ENCODE measurements at places on chromosomes 3 and 15.

- no peak for DNase-seq
Observed at GRCh38 chr3:169303660-169304059, 359.9 kb downstream of the MECOM start.

- no peak for DNase-seq
Observed at GRCh38 chr3:54123003-54123775, 837 bp downstream of the CACNA2D3 start.

- no peak for DNase-seq
Observed at GRCh38 chr3:35616346-35616745, 23.0 kb upstream of the ARPP21 start.

DNA sequence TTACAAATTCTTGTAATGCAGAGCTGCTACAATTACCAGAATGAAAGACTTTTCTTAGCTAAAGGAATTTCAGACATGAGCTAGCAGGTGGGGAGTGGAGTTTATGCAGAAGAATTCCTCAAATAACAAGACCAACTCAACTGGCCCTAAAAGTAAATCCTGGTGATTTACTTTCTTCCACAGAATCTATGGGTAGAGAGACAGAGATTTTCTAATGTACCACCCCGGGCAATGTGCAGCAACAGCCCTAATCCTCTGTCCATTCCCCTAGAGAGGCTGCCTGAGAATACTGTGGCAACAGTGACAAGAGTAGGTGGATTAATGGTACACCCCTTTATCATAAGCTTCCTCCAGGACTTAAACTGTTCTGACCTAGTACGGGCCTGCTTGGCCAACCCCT, 55.2 kb downstream of the AQR start:
- no peak for DNase-seq

DNA sequence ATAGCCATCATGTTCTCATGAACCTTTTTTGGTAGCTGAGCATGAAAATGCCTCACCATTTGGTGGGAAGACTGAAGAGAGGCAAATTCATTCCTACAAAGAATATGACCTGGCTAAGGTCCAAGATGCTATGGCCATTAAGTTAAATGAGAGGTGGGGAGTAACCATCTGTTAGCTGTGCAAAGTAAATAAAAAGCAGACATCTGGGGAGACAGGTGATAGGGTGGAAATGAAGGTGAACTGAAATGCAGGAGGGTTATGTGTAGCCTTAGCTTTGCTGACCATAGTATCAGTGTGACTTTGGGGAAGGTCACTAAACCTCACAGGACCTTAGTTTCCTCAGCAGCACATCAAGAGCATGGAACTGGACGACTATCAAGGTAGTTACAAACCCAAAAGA, 111.0 kb upstream of the STRIT1 start:
- no peak for DNase-seq

GRCh38 chr3:173862701-173863100, 465.2 kb downstream of the NLGN1 start:
- no peak for DNase-seq

GRCh38 chr3:127889461-127889863, 25.6 kb upstream of the KBTBD12 start:
- DNase-seq: no peak

GRCh38 chr15:34011481-34011880, 27.5 kb downstream of the AVEN start:
- no peak for DNase-seq

DNA sequence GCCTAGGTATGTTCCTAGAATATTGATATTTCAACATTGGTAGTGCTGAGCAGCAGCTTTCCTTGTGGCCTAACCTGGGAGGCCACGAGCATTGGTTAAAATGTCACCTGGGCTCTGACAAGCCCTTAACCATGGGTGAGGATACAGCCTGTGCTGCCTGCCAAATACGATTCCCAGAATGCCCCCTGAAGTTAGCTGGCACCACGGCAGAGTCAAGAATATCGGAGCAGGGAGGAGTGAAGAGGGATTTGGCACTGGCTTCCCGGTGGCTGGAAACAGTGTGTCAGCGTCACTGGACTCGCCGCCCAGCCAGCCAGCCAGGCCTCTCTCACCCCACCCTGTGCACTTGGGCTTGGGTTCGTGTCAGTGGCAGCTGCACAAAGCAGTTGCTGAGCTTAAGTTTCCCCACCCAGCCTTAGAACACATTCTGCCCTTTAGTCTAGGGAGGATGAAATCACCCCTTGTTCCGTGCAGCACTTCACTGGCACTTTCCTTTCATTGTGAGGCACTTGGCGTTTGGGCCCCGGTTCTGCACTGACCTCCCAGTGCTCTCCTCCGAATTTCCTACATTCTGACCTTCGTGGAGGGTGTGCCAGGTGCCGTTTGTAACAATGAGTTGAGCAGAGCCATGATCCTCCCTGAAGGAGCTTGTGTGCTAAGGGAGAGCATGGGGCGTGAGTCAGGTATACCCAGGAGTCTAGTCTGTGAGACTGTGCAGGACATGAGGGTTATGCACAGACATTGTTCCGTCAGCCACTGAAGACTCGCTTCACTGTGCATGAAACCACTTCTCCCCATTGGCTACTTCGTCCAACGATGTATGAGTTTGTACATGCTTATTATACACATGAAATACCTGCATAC, 152.8 kb upstream of the BHLHE40 start:
- DNase-seq: no peak

GRCh38 chr3:160707187-160707794, 30.3 kb downstream of the ARL14 start:
- no peak for DNase-seq

- DNase-seq: no peak
Observed at GRCh38 chr3:23079976-23080375, 123.2 kb upstream of the UBE2E2 start.

DNA sequence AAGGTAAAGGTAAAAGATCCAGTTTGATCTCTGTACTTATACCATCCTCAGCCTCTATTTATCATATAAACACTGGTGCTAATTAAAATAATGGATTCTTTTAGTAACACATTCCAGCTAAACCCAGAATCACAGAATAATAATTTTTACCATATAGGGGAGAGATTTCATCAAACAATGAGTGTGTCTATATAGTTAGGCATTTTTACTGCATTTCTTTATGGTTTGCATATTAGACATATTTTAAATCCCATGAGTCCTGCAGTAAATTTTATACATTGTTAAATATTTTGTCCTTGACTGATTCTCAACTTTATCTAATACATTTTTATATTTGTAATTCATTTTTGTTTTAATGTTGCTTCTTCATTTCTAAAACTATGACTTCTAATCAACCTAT, 323.7 kb upstream of the AGTR1 start:
- no peak for DNase-seq

DNA sequence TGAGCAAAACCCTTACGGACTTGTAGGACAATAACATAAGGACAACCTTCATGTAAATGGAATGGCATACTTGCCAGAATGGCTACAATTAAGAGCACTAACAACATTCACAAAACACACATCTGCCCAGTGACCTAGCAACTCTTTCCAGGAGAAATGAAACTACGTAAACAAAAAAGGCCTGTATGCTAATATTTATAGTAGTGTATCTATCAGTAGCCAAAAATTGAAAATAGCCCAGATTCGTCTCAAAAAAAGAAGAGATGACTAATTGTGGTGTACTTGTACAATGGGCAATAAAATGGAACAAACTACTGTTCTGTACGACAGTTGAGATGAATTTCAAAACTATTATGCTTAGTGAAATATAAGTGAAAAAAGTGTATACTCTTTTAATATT, 38.4 kb downstream of the CMC1 start:
- no peak for DNase-seq

- DNase-seq: no peak
Observed at GRCh38 chr3:17035033-17035432, 150.3 kb downstream of the PLCL2 start.

GRCh38 chr3:197446700-197447056, 109.1 kb downstream of the BDH1 start:
- DNase-seq: no peak

DNA sequence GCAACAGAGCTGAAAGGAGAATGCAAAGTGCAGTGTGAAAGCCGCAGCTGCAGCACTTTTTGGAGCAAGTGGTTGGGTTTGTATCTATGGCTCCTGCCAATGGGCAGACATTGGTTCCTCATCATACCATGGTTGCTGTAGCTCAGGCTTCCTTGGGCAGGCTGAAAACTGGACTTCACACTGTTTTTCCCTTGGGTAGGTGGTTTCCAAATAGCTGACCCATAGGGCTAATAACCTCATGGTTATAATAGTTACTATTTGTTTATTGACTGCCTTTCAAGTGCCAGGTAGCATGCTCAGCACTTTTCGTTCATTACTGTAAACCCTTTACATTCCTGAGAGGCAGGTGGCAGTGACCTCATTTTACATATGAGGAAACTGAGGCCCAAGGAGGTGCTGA, 4.5 kb downstream of the CGNL1 start:
- no peak for DNase-seq

- no peak for DNase-seq
Observed at GRCh38 chr3:140626856-140627255, 51.0 kb upstream of the TRIM42 start.

All from GM04504 (cell line).